ENCODE measurements at places on chromosomes 1 and 21. TPM values are rescaled to one million over a fixed set of nuclear protein-coding genes. Genes with fewer than 3 reads are reported as not detected.

DNA sequence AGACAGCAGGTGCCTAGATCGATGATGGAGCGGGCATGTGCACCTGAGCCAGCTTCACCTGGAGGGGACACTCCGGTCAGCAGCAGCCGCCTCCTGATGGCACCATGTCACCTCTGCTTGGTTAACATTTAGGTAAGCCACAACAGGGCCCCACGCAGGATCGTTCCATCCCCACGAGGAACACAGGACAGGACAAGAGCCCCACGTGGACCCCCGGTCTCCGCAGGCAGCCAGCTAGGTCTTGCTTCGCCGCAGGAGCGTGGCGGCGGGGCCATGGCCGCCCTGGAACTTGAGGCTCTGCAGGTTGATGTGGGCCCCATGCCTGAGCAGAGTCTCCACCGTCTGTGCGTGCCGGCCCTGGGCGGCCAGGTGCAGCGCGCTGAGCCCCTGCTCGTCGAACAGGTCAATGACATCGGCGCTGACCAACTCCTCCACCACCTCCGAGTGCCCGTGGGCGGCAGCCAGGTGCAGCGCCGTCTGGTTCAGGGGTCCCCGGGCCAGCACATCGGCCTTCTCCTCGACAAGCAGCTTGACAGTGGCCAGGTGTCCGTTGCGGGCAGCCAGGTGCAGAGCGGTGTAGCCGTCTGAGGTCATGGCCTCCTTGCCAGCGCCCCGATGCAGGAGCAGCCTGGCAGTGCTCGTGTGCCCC lies 26.1 kb downstream of the RIPK4 start:
- no peak for DNase-seq

GRCh38 chr1:66542811-66543767 lies 9.1 kb downstream of the SGIP1 start:
- DNase-seq: no peak

- no peak for DNase-seq
These were observed 3.9 kb upstream of the CLCA1 start for GRCh38 chr1:86464819-86465218.

The C1orf115 gene
- polyA plus RNA-seq: 24.4 TPM

DNA sequence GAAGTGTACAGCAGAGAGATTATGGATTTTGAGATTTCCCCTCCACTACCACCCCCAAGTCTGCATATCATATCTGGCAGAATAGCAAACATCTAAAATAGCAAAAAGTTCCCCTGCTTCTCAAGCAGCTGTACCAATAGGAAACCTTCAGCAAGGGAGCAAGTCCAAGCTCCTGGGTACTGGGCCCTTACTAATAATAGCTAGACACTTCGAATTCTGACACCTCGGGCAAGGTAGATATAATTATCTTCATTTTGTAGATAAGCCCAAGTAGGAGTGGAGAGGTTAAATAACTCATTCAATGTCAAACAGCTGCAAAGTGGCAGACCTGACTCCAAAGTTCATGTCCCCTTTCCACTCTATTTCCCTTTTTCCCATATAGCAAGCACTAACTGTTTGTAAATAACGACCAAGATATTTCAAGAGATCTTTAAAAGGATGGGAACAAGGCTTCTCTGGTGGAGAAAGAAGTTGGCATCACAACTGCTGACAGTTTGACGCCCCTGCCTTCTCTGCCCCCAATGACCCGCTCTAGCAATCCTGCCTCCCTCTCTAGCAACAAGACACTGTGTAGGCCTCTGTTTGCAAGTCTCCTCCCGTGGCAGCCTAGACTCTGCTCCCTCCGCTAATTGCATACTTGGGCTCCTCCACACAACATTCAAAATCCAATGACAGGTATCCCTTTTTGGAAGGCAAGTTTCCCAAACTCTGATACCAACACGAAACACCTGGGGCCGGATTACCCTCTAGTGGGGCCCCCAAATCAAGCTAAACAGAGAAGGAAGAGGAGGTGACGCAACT lies 18.7 kb upstream of the ADAR start:
- no peak for DNase-seq
